ENCODE measurements at places on chromosomes 7 and 10.

DNA sequence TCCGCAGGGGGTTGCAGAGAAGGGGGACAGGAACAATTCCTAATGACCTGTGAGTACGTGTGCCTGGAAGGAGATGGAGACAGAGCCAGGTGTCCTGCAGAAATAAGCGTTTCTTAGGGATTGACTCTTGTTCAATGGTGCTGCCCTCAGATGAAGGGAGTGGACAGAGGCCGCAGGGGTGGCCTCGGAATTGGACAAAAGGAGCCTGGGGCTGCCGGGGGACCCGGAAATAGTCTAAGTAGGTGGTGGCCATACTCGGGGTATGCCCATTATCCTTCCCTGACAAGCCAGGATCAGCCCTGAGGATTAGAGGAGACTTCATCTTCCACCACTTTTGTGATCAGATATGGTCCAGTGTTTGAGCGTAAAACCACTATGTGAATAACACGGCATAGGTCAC lies 39.2 kb downstream of the ELFN1 start:
- DNase-seq: no peak

DNA sequence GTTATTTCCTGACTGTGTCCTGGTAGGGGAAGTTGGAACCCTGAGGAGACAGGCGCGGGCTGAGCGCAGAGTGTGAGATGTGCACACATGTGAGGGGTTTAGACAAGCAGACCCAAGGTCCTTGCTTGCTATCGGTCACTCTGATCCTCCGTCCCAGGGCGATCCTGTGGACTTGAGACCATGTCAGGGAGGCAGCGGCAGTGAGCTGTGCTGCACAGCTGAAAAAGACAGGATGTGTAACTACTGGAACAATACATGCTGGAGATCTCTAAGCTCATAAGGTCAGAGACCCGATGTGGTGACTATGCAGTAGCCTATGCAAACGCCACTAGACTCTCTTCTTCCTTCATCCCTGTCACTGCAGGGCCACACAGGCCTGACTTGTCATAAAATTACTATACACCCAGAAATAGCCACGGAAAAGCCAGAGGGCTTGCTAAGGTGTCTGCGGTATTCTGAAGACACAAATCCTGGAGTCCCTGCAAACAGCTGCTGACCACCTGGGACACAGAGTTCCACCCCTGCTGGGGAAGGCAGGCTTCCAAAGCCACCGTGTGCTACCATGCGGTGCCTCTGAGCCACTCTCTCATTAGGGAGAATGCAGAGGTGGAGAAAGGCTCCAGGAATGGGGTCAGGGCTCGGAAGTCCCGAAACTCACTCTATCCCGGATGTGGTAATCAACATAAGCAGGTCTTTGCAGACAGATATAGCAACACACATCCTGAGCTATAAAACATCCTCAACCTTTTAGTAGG lies 91.1 kb upstream of the DDC start:
- no peak for DNase-seq

DNA sequence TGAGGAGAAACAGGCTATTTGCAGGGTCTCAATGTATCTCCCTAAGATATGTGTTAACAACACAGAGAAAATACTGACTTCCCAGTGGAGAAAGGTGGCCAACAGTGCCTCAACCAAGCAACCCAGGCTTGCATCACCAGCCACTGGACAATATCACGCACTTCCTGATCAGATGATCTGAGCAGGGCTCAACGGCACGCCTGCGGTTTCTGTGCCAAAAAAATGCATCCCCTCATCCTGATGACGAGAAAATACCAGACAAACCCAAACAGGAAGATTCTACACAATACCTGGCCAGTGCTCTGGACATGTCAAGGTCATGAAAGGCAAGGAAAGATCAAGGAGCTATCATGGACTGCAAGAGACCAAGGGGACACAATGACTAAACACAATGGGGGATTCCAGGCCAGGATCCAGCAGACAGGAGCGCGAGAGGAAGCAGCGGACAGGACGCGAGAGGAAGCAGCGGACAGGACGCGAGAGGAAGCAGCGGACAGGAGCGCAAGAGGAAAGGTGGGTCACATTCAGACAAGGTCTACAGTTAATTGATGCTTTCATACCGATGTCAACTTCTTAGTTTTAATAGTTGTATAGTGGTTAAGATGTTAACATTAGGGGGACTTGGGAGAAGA lies 51.1 kb downstream of the GNA12 start:
- DNase-seq: peak; percentile 47

DNA sequence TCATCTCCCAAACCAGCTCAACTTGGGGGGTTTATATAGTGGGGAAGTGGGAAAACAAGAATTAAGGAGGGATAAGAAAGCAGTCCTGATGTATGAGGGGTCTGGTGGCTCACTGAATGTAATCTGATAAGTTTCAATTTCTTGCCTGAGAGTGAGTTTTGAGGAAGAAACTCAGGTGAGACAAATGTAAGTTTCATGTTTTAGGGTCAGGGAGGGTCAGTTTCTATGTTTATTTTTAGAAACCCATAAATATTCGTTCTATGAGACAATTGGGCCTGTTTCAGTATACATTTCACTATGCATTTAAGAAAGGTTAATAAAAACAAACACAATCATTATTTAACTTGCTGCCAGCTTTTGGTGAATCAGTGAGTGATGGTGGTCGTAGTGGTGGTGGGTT lies 128.0 kb upstream of the MBL2 start:
- DNase-seq: no peak

DNA sequence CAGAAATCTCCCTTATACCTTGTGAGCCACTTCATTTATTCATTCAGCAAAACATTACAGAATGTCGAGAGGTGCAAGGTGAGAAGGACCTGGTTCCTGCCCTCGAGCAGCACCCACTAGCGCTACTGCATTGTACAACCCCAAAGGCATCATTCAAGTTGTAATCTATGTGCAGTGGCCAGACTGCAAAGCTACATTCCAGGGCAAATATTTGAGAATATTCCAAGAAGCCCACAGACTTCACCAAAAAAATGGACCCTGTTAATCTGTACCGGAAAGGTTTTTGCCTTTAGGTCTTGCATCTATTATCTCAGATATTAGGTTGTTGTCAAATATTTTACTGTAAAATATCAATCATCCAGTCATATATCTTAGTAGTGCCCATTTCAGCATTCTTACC lies 295.4 kb upstream of the FZD1 start:
- no peak for DNase-seq

DNA sequence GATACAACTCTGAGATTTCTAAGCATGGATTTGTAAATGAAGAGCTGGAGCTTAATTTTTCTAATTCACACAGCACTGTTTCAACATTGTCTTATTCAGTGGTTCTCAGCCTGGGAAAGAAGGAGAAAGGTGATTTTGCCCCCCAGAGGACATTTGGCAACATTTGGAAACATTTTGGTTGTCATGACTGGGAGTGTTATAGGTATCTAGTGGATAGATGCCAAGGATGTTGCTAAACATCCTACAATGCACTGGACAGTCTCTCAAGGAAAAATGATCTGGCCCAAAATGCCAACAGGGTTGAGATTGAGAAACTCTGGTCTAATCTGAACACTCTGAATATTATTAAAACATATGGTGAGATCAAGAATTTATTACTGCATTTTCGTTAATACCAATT lies 3.8 kb upstream of the CAV2 start:
- no peak for DNase-seq

DNA sequence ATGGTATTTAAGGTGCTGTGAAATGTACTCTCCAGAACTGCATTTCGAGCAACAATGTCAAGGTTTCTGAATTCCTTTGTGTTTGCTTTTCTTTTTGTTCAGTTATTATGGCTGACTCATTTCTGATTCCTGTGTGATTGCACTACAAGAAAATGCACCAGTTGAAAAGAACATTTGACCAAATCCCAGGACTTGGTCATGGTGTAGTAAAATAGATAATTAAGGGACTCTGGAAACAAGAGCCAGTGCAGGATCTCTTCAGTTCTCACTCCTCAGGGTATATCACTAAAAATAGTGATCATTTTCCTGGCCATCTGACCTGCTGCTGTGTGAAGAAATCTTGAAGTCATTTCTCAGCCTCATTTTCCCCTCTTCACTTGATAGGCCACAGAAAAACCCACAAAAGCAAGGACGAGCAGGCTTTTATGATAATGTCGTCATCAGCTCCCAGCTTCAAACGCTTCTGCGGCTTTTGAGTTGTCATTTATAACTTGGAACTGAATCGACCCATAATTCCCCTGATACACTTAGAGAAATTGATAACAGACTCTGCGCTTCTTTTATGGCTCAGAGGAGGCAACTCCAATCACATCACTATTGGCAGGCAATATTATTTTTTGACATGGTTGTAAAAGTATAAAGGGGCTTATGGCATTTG lies 274.7 kb downstream of the HDAC9 start:
- no peak for DNase-seq

- no peak for DNase-seq
These were observed 203.7 kb downstream of the DIP2C start for GRCh38 chr10:485776-486175.

DNA sequence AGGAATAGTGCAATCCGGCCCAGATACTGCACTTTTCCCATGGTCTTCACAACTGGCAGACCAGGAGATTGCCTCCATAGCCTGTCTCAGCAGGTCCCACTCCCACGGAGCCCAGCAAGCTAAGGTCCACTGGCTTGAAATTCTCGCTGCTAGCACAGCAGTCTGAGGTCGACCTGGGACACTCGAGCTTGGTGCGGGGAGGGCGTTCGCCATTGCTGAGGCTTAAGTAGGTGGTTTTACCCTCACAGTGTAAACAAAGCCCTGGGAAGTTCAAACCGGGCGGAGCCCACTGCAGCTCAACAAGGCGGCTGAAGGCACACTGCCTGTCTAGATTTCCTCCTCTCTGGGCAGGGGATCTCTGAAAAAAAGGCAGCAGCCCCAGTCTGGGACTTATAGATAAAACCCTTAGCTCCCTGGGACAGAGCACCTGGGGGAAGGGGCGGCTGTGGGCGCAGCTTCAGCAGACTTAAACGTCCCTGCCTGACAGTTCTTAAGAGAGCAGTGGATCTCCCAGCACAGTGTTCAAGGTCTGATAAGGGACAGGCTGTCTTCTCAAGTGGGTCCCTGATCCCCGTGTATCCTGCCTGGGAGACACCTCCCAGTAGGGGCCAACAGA lies 293.5 kb upstream of the GALNT17 start:
- DNase-seq: peak; percentile 26
